ENCODE measurements at places on chromosomes 3 and 15.

DNA sequence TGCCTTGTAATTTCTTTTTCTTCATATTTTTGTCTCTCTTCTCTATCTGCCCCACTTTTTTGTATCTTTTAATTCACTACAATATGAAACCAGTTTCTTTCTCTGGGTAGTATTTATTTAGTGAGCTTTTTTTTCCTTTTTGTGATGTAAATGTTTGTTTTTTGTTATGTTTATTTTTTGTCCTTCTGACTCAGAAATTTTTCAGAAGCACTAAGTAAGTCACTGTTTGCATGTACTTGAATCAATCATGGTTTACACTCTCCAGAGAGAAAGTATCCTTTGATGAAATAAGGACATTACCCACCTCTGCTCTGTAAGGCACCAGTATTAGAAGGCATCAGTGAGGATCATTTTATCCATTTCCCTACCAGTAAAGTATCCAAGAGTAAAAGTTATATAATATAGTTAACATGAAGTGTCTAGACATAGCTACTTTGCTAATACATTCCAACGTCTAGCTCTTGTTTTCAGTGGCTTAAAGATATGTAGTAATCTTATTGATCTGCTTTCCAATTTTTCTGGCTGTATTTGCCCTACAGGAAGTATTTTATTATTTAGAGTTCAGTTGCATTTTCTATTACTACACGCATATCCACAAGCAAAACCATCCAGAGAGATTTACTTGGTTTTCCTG is 25.4 kb downstream of the FILIP1L start:
- no peak for DNase-seq

GRCh38 chr3:5951026-5951425 is 763.5 kb downstream of the EDEM1 start:
- DNase-seq: no peak

DNA sequence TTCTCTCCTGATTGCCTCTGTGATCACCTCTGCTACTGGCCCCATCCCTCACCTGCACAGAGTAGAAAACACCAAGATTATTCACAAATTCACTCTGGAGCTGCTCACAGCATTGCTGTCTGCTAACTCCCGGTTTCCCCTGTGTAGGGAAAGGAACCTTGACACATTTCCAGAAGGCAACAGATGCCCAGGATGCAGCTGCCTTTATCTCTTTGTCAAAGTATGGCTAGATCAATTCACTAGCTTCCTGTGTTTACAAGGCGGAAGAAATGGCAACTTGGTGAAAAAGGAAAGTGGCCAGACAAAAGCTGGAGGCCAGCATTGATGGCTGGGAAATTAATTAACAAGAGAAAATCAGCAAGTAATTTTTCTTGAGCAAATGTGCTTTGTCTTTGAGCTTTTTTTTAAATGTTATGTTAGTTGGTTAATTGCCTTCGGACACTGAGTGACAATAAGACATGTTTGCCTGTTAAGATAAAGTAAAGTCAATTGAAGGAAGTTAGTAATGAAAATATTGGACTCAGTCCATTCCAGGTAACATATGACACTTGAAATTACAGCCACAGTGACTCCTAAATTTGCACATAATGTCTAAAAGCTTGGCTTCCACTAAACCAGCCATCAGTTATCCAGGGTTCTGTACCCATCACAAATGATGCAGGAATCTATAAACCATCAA is 394.6 kb upstream of the IL12A start:
- no peak for DNase-seq

GRCh38 chr3:133855002-133855370 is 40.7 kb downstream of the RAB6B start:
- no peak for DNase-seq

DNA sequence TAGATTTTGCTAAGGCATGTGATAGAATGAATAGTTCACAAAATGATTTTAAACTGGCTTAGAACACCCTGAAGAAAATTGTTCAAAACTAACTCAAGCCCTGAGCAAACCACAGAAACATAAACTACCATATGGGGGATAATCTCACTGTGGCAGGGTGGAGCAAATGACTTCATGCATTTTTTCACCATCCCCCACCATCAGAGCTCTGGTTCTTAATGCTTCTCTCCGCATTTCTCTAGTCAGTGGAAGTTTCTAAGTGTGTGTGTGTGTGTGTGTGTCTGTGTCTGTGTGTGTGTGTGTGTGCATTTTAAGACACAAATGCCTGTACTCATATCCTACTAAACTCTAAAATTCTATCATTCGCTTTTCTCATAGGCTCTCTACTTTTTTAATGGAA is 107.1 kb upstream of the PHLDB2 start:
- DNase-seq: no peak

GRCh38 chr3:18443665-18444594 is 18.8 kb upstream of the SATB1 start:
- peak; percentile 31 for DNase-seq

DNA sequence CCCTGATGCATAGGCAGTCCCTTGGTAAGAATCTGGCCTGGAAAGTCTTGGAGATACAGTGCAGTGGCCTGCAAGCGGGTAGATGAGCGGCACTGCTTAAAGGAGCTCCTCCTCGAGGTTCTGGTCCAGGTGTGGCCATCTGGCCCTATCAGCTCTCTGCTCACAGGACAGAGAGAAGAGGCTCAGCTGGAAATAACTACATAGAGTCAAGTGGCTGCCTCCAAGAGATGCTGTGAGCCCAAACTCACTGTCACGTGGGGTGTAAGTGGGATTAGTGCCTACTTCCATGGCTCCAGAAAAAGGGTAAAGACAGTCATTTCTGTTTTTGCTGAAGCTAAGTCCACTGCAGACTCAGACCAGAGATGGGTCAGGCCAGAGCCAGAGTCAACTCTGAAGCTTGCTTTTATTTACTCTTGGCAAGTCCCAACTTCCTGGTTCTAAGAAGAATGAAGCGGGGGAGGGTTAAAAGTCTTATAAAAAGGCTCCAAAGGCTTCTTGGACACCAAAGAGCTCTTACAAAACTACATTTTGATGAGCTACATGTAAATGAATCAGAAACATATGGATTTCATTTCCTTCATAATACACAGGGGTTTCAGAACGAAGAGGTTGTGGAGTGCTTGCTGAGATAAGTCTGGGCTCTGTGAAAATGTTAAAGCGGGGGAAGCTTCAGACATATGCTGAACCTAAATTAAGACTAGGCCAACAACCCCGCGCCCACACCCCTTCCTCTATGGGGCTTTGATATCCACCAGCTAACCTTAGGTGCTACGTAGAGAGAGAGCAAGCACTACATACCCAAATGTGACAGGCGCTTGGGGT is 77.1 kb downstream of the PDZRN3 start:
- DNase-seq: no peak

- no peak for DNase-seq
These were observed 51.7 kb upstream of the SLC4A7 start for GRCh38 chr3:27535809-27536392.

- DNase-seq: no peak
These were observed 89.8 kb downstream of the ARHGEF26 start for GRCh38 chr3:154210986-154211385.

GRCh38 chr3:71585887-71586809 is 2.6 kb upstream of the FOXP1 start:
- DNase-seq: peak; percentile 18

- DNase-seq: peak; percentile 42
These were observed 1.0 kb downstream of the PAK2 start for GRCh38 chr3:196740481-196741248.

GRCh38 chr3:113629584-113630421 is 66.6 kb downstream of the USF3 start:
- no peak for DNase-seq

GRCh38 chr15:57553526-57553925 is 38.2 kb upstream of the MYZAP start:
- DNase-seq: no peak

DNA sequence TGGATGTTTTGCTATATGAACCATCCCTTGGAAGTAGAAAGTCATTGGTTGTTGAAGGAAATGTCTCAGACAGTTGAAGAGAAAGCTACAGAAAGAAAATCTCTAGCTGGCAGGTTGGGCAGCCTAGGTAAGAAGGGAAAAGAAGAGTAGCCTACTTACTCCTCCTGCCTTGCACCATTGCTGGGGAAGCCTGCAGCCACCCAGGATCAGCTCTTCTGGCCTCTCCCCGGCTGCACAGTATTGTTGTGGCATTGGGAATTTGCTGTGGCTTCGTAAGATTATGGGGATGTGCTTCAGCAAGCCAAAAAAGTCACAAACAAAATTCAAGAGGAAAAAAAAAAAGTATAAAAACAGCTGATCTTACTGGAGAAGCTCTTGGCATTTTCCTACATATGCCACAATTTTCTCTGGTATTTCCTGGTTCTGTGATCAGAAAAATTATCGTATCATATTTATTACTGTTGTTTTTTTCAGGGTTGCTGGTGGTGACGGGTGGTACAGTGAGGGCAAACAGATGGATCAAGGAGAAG is 154.2 kb downstream of the TIGIT start:
- DNase-seq: no peak

DNA sequence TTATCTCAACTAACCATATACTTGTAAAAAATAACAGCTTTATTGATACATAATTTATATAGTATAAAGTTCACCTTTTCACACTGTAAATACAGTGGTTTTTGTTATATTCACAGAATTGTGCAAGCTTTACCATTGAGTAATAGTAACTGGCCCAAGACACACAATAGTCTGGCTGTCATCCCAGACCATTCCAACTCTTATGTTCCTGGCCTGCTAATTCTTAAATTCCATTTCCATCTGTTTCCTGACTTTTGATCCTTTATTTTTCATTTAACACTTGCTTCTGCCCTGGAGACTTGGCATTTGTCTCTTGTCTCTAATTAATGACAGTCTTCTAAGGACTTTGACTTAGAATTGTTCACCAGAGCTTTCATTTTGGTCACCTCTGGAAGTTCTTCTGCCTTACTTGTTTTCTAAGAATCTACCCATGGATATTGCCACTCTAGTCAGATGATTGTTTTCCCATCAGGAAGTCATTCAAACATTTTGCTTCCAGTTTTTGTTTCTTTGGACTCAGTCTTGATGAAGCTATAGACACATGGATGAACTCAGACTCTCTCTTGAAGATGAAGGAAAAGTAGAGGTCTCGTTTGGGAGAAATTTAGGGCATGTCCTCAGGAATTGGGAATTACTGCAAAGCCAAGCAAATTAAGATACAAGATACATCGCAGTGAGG is 27.2 kb upstream of the PLSCR4 start:
- DNase-seq: no peak

- peak; percentile 8 for DNase-seq
These were observed 1.6 kb downstream of the PTX3 start for GRCh38 chr3:157438194-157438730.

DNA sequence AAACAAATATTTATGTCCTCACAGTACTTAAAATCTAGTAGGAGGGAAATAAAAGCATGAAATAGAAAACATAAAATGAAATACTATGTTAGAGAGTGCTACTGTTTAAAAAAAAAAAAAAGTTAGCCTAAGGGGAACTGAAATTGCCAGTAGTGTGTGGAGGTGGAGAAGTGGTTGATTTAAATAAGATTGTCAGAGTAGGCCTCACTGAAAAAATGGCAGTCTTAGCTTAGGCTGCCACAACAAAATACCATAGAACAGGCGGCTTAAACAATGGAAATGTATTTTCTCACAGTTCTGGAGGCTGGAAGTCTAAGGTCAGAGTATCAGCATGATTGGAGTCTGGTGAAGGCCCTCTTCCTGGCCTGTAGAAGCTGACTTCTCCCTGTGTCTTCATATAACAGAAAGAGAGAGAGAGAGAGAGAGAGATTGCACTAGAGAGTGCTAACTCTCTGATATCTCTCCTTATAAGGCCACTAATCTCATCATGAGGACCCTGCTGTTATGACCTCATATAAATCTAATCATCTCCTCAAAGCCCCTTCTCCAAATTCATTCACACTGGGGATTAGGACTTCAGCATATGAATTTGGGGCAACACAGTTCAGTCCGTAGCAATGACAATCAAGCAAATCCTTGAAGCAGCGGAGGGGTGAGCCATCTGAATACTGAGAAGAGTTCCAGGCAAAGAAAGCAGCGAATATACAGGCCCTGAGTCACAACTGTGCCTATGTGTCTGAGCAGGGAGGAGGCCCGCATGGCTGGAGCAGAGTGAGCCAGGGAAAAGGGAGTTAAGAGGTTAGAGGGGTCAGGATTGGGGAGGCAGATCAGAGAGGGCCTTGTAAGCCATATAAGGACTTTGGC is 23.6 kb upstream of the LRRC34 start:
- peak; percentile 70 for DNase-seq

- DNase-seq: no peak
These were observed 886.6 kb downstream of the TBL1XR1 start for GRCh38 chr3:176310641-176311040.

- DNase-seq: no peak
These were observed 115.7 kb upstream of the LINGO1 start for GRCh38 chr15:77748078-77749064.

DNA sequence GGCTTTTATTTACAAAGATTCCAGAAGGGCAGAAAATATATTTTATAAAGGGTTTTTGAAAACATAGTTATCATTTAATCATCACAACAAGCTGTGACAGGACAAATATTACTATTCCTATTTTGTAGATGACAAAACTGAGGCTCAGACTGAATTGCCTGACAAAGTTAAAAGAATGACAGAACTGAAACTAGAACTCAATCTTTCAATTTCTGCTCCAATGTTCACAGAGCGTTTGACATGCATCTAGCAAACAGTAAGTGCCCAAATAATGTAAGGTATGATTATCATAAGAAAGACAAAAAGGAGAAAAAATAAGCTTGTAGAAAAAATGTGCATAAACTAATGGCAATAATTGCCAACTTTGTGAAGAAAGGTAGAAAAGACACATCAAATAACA is 61.9 kb downstream of the SCAPER start:
- no peak for DNase-seq

DNA sequence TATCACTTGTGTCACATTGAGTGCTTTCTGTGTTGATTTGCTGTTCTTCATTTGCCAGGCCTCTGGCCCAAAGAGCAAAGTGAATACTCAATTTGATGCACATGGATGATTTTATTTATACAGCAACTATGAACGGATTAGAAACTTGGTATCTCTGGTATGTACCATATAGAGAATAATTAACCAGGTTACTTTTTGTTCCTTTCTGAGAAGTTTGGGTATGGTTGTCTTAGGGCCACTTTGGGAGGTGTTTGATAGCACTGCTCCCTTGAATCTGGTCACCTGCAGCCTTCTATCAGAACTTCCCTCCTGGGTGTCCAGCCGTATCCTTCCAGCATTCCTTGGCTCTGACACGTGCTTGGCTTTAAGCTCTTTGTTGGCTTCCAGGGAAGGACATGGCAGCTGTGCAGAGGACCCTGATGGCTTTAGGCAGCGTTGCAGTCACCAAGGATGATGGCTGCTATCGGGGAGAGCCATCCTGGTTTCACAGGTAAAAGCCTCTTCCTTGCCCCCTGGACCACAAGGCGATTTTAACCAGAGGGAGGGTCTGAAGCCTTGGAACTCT is 12.7 kb downstream of the TAGLN3 start:
- DNase-seq: no peak

DNA sequence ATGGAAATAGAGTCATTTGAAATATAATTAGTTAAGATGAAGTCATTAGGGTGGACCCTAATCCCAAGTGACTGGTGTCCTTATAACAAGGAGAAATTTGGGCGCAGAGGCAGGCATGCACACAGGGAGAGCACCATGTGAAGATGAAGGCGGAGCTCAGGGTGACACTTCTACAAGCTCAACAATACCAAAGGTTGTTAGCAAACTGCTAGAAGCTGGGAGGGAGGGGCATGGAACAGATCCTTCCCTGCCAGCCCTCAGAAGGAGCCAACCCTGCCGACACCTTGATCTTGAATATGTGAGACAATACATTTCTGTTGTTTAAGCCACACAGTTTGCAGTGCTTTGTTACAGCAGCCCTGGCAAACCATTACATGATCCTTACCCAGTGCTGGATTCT is 57.8 kb downstream of the CCNL1 start:
- no peak for DNase-seq

- DNase-seq: no peak
These were observed 30.5 kb downstream of the PLXND1 start for GRCh38 chr3:129575997-129576384.

- DNase-seq: no peak
These were observed 9.7 kb downstream of the CCDC12 start for GRCh38 chr3:46966811-46967210.

Measured in GM13976 (cell line).